ENCODE measurements at places on chromosomes 2 and 18. TPM values are rescaled to one million over a fixed set of nuclear protein-coding genes. Genes with fewer than 3 reads are reported as not detected.

CROCC2 gene
- total RNA-seq = not detected

UNC50 gene
- total RNA-seq = 36.3 TPM

SGPP2 gene
- total RNA-seq = not detected

FOXI3 gene
- total RNA-seq = not detected

SGO2 gene
- 2.7 TPM for total RNA-seq

TNFAIP6 gene
- total RNA-seq = 4.4 TPM

SETBP1 gene
- total RNA-seq = 76.9 TPM

VWC2L gene
- total RNA-seq = not detected
